ENCODE measurements at places on chromosomes 6 and 20.
A peak's percentile ranks its signal among the peaks of the same experiment; 100 is the strongest.

GRCh38 chr6:108968325-108969316 lies 120.4 kb downstream of the ARMC2 start:
- no peak for DNase-seq

DNA sequence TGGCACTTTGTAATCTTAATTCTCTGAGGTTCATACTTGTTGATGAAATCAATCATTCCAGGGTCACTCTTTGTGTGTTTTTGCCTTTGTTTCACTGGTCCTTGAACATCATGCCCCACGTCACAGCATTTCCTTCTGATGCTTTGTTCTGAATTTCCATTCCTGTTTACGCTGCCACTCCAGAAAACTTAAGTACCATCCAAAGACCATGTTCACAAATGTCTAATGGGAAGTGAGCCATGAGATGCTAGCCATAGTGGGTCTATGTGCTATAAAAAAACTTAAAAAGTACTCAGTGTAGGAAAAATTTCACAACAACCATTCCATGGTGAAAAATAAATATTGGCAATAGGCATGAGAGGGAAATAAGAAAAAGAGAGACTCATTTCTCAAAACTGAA lies 232.0 kb downstream of the IBTK start:
- DNase-seq: no peak

DNA sequence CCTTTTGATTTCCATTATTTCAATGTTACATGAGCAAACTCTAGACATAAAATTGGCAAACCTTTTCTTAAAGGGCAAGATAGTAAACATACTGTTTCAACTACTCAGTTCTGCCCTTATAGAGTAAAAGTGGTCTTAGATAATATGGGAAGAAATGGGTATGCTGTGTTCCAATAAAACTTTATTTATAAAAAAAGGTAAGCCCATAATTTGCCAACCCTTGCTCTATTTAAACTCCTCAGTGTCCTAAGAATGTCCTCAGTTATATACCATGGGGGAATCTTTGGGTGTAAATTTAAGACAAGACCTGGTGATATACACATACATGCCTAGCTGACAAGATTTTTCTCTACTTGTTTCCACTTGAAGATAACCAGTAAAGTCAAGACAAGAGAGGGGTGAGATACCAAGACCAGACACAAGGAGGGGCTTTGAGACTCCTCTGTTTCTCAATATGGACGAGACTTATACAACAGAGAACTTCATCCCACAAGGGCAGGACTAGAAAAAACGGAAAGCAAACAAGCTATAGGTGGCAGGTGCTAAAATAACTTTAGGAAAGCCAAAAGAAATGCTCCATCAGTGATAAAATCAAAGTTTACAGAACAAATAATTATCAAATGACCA lies 10.5 kb downstream of the SNX3 start:
- DNase-seq: no peak

DNA sequence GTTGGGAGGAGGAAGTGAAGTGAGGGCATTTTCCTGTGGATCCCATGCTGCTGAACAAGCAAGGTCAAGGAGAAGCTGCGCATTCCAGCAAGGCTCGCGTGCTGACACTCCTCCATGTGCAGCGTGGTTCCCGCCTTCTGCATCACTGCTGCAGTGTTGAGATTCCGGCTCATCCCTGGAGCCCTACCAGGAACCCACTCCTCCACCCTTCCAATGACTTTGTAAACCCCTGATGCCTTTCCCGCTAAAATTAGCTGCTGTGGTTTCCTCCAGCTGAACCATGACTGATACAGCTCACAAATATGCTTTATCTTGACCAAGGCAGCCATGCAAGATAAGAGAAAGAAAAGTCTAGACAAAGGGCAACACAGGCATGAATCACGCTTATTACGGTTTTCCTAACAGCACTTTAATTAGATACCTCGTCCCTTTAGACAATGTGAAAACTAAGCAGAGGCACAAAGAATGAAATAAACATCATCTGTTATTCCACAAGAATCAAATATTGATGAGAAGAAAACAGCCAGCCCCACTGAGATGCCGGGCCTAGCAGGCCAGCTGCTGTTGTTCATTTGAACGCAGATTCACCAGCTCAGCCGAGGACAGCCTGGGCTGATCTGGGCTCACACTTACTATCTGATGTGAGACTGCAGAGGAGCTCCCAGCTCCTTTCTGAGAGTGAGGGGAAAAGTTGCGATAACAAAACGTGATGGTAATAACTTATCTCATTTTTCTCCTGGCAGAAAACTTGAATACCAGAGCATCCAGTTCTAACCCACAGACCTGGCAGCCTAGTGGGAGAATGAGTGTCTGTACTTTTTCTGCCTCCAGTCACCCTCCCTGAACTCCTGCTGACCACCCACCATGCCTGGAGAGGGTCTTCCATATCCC lies 14.2 kb upstream of the BNIP5 start:
- DNase-seq: no peak

DNA sequence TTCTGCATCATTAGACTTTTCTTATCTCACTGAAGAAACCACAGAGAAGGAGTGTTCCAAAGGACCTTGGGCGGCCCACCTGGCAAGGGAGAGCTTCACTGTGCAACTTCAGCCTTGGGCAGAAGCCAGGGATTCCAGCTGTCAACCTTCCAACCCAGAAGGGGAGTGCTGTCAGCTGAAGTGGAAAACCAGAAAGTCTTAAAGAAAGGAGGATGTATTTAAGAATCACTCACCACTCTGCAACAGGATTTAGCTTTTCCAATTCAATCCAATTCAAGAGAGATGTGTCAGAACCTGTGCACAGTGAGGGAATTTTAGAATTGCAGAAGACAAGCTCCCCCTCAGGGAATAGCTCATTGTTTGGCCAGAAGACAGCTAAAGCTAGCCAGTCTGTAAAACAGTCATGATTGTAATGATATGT lies 553.7 kb downstream of the CD83 start:
- DNase-seq: no peak

GRCh38 chr20:48165401-48165685 lies 380.1 kb upstream of the SULF2 start:
- no peak for DNase-seq

GRCh38 chr6:137389150-137389704 lies 105.0 kb downstream of the OLIG3 start:
- DNase-seq: peak; percentile 29

- no peak for DNase-seq
Measured at GRCh38 chr6:134689177-134689576, 260.7 kb downstream of the ALDH8A1 start.

DNA sequence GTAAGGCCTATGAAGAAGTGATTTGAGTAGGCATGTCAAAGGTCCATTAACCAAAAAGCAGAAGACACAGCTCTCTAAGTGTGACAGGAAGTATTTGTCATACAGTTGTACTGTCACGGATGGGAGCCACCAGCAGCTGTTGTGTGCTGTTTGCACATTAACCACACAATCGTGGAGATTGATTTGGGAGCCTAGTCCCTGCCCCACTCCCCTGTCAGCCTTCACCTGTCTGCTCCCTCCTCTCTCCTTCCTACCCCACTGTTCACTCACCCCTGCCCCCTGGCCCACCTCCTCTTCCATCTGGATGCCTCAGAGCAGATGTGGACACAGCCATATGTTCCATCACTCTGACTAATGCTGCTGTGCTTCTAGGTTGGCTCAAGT lies 124.7 kb upstream of the SPACA1 start:
- no peak for DNase-seq

DNA sequence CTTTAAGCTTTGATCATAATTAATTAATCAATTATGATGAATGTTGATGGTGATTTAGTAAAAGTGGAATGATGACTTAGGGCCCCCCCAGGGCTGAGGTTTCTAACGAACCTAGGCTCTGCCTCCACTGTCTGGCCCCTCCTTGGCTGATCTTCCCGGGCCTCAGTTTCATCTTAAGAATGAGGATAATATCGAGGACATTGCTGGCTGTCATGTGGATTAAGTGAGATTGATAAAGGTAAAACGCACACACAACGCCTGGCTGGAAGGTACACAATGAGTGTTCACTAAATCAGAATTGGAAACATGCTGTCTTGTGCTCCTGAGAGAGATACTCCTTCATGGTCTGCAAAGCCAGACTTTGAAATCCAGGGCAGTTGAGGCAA lies 5.3 kb upstream of the SULF2 start:
- DNase-seq: no peak

- DNase-seq: no peak
Measured at GRCh38 chr6:72635636-72636035, 13.8 kb downstream of the KCNQ5 start.

DNA sequence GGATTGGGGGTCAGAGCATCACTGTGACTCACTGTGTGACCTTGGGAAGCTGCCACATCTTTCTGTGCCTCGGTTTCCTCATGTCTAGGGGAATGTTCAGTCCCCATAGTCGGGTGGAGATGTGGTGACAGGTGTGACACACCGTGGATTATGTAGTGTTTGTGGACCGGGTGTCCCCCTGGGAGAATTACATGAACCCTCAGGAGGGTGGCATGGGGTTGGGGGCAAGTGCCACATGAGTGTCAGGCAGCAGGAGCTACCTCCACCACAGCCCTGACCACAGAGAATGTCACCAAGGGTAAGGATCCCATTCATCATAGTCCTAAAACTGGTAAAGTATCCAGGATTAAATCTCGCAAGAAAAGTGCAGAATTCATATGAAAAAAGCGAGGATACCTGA lies 23.2 kb downstream of the SUN5 start:
- DNase-seq: no peak

DNA sequence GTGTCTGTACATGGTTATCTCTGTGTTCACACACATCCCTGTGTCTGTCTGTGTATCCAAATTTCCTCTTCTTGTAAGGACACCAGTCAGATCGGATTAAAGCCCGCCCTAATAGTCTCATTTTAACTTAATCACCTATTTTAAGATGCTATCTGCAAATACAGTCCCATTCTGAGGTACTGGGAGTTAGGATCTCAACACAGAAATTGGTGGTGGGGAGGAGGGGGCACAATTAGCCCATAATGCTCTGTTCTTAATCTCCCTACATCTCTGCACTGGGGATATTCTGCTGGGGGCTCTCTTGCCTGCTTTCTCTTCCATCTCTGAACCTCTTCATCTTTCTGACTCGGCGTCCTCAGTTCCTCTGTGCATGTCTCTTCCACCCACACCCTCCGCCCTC lies 320.7 kb downstream of the CDC5L start:
- DNase-seq: no peak

GRCh38 chr6:89430201-89430962 lies 2.6 kb upstream of the ANKRD6 start:
- no peak for DNase-seq

All from T-helper 17 cell (primary cell).